ENCODE measurements at places on chromosomes 16 and 17. TPM values are rescaled to one million over a fixed set of nuclear protein-coding genes. Genes with fewer than 3 reads are reported as not detected.

The MMP28 gene
- not detected for total RNA-seq

The ANKRD40CL gene
- not detected for total RNA-seq

The PRSS36 gene
- total RNA-seq = 0.72 TPM

The CACNG3 gene
- total RNA-seq = 3.5 TPM

DNA sequence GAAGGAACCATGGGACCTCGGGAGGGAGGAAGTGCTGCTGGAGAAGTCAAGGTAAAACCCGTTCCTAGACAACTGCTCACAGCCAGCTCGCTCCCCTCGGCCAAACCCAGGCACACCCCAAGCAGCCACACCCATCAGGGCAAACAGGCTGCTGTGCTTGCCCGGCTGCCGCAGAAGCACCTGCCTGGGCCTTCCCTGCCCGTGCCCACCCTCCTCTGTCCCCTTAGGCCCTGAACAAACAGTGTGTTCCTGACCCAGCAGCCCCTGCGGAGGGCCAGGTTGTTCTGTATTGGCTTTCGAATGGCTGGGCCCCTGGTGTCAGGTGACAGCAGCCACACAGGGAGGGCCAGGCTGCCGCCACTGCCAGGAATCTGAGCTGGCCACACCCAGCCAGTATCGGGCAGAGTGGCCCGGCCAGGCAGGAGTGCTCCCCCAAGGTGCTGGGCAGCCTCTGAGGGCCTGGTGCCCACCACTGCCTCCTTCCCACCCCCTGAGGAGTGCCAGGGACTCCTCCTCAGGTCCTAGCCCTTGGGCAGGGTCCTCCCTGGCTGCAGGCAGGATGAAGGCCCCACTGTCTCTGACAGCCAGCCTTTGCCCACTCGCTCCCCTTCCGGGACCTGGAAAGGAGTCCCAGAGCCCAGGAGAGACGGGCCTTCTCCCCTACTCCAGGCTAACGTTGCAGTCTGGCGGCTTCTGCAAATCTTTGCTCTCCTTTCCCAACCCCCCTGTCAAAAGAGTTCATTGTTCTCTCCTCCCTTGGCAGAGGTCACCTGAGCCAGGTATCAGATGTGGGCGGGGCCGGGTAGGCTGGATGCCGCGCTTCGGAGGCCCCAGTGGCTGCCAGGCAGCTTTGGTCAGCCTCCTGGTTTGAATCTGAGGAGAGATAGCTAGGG, 24.0 kb downstream of the LLGL2 start:
- DNase-seq = no peak

DNA sequence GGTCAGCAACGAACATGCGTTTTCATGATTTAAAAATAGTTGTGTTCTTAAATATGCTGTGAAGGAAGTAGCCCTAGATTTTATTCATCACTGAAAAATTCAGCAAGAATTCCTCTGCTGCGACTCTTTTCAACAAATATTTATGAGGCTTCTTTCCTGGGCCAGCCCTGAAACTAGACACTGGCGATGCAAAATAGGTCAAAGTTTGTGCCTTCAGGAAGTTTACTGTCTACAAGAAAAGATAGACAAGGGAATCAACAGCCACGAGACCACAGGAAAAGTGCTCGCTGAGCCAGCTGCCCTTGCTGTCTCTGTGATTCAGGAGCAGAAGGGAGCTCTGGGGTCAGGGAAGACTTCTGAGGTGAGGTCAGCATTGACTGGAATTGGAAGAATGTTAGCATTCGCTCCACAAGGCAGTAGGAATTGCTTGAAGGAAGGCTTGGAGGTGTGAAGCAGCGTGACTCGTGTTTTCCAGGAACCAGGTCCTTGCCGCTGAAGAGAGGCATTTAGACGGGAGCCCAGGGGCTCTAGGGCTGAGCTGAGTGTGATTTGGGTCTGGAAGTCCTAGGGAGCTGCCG, 1.9 kb upstream of the RPL26 start:
- DNase-seq = no peak

GRCh38 chr16:76081967-76082366, 195.2 kb upstream of the CNTNAP4 start:
- peak; percentile 0 for DNase-seq

DNA sequence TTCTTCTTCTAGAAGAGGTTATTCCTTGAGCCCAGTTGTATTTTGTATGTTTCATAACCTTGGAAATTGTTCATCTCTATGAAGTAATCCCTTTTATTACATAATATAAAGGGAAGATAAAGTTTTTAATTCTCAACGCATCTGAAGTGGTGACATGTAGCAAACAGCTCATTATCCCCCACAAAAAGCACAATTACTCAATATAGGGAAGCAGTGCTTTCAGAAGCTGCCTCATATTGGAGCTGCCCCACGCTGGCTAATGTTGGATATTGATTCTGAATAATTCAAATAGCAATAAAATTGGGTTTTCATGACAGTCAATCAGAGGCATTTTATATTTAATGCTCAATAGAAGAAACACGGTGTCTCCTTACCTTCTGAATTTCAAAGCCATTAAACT, 604.3 kb upstream of the RBFOX1 start:
- no peak for DNase-seq

- DNase-seq = no peak
Observed at GRCh38 chr17:14303343-14304221, 2.7 kb downstream of the HS3ST3B1 start.

DNA sequence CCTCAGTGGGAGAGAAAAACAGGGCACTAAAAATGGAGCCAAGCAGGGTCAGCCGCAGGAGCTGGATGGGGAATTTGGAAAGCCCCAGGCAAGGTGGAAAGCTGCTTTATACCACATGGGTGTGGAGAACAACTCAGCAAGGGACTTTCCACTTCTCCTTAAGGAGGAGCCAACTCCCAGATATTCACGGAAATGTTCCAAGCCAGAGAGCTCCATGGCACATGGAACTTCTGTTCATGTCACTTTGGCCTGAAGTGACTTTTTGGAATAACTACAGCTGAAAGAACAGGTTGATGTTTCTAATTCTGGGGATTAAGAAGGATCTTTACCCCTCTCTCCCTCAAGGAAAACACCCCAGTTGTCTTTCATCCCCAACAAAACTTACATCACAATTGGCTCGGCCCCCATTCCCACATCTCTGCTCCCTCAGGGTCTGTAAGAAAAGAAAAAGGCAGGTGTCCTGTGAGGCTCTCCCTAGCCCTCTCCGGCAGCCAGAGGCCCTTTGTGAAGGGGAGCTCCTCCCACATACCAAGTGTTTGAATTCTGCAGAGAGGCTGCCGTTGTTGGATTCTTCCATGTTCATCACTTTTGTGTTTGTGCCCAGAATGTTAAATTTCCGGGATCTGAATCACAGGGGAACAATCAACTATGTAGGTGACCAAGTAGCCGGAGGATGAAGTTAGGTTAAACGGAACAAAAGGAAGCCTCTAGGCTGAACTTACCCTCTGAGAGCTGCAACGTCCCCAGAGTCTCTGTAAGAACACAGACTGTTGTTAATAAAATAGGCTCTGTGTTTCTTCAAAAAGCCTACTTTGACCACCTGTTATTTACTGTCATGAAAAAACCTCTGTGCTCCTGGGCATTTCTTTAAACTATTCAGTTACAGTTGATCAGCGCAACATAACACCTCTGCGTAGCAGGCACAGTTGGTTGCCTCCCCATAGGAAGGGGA, 41.0 kb downstream of the STAT5A start:
- no peak for DNase-seq

Measured in A673 (cell line).